Anterior cingulate cortex (tissue), 58 donors: ENCODE measurements at places on chromosomes 2 and 18.

DNA sequence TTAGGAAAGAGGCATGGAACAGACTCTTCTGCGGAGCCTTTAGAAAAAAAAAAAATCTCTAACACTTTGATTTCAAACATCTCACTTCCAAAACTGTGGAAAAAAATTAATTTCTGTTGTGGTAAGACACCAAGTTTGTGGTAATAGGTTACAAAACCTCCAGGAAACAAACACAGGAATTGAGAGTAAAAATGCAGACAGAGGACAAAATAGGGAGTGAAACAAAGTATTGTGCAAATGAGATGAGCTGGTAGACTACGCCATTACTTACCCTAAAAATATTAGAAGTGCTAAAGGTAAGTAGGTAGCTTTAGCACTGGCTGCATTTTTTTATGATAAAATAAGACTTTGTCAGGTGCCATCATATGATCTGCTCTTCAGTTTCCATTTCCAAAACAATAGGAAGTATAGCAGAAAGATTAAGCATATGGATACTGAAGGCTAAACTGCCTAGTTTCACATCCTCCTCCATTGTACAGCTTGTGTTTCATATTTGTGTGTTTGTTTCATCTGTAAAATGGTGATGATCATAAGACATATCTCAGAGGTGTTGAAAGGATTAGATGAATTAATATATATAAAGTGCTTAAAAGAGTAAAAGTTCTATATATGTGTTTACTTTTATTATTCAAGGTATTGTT, 309.2 kb downstream of the NR4A2 start:
- no peak for DNase-seq

DNA sequence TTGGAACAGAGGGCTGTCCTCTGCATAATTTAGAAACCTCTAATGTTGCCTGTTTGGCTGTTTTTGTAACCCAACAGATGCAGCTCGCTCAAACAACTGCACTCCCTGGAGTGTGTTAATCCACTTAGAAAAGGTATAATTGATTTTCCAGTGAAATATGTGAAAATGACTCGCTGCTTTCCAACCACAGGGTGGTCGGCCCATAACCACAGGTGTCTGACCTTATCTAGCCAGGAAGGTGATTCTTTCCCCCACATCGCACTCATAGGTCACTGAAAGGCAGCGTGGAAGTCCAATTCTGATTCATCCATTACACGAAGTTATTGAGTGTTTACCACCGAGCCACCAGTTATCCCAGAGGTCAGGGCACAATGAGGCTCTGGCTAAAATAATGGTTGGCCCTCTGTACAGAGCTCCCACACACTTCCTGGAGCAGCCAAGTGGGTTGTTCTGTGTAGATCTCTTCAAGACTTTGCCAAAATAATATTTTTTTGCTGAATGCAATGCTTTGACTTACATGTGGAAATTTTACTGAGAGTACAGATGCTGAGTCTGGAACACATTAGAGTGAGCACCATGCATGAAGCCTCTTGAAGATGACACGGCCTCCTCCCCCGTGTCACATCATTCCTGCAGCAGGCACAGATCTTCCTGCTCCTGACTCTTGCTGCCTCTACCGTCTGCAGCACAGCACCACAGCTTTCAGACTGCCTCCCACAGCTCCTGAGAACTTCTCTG, 396.2 kb downstream of the ZNF516 start:
- DNase-seq, result no peak

- no peak for DNase-seq
Observed at GRCh38 chr2:176156807-176157498, at the start of gene HOXD3. TSS of gene HOXD3 (plus strand) at chr2:176157307. CDS start at chr2:176169115, 11,808 bp downstream.

- DNase-seq, result no peak
Observed at GRCh38 chr2:144553379-144553778, 33.5 kb upstream of the ZEB2 start.

DNA sequence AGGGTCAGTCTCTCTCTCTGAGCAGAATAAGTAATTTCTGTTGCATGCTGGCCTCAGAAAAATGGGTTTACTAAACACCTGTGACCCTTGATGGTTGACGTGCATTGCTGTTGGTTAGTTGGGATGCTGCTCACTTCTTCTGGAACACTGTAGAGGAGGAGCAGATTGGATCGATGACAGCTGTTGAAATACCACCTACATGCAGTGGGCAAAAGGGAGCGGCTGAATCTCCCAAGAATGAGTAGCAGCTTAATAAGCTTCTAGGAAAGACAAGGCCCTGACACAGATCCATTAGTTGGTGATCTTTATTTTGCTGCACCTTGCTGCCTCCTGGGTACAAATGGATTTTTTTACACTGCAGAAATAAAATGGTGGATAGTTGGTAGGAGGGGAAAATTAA, 43.2 kb downstream of the KDM3A start:
- DNase-seq, result no peak

DNA sequence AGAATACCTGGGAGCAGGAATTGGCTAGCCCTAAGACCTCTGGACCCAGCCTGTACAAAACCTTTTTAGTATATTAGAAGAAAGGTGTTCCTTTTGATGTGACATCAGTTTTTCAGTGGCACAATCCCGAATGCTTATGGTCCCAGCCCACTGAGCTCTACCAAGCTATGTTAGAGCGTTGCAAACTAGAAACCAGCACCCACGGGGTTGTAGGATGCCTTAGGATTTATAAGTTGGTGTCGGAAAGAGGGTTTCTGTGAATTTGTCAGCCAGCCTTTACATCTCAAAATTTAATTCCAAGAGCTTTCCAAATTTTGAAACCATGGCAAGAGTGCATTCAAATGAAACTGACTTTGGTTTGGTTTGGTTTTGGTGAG, 499 bp upstream of the LMAN1 start:
- DNase-seq, result no peak

DNA sequence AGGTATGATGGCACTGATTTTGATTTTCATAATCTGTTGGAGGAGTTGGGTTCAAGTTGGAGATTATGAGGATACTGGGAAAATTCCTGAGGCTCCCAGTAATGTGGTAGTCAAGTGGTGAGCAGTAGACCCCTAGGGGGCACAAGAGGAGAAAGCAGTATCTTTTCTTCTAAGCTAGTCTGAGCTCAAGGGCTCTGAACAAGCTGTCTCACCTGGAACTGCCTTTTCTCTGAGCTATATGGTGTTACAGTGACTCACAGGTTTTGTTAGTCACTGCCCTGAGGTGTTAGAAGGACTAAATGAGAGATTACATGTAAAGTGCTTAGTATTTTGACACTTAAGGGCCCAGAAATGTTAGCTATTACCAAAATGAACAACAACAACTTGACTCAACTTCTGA, 42.2 kb downstream of the CD302 start:
- no peak for DNase-seq
